ENCODE measurements at places on chromosomes 5 and 9.

DNA sequence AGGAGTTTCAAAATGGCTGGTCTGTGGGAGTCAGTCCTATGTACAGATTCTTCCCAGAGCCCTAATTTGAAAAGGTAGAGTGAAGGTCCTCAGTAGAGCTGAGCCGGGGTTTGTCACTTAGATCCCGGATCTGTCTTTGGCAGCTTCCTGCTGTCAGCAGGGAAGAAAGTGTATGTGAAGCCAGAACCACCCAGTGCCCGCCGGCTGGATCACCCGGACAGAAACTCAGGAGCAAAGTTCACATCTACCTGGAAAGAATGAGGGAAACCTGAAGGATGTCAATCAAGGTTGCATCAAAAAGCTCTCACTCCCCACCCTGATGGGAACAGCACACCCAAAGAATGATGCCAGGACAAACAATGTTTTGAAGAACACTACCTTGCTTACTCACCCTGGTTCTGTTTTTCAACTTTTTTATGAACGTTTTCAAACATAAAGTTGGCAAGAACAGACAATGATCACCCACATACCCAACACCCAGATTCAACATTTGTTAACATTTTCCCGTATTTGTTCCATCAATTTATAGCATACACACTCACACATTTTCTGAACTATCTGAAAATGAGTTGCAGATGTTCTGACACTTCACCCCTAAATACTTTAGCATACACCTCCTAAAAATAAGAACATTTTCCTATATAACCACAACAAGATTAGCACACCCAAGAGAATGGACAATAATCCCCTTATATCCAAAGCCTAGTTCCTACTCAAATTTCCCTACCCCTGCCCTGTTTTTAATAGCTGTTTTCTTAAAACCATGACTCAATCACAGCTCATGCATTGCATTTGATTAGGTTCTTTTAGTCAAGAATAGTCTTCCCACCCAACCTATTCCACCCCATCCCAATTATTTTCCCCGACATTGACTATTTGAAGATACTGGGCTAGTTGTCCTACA lies 133.9 kb downstream of the LHFPL2 start:
- DNase-seq: no peak

DNA sequence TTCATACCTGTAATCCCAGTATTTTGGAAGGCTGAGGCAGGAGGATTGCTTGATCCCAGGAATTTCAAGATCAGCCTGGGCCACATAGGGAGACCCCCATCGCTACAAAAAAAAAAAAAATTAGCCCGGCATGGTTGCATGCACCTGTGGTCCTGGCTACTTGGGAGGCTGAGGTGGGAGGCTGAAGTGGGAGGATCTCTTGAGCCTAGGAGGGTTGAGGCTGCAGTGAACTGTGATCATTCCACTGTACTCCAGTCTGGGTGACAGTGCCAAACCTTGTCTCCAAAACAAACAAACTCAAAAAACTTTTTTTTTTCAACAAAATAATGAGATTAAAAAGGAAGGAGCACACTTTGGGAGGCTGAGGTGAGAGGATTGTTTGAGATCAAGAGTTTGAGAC lies 14.2 kb downstream of the KIAA1958 start:
- no peak for DNase-seq

- no peak for DNase-seq
These were observed 482.6 kb upstream of the PIK3R1 start for GRCh38 chr5:67732921-67733320.

DNA sequence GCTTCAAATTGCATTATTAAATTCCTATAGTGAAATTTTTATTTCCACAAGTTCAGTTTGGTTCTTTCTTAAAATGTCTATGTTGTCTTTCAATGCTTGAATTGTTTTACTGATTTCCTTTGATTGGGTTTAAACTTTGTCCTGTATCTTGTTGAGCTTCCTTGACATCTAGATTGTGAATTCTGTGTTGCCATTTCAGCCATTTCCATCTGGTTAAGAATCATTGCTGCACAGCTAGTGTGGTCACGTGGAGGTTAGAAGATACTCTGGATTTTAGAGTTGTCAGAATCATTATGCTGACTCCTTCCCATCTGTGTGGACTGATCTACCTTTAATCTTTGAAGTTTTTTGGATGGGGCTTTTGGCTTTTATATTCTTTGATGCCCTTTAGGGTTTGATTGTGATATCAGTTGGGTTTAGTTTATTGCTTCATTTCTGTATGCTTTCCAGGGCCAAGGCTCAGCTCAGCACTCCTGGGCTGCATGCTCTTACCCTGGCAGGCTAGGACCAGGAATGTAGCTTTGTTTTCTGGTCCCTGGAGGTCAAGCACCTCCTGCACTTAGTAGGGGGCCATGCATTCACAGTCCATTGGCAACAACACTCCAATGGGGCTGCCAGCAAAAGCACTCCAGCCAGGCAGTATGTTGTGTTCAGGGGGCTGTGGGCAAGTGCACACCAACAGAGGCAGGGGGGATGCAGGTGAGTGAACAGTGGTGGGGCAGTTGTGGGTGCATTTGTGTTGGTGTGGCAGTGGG lies 141.4 kb downstream of the PRR16 start:
- no peak for DNase-seq

- no peak for DNase-seq
These were observed 107.3 kb downstream of the ZNF608 start for GRCh38 chr5:124639095-124639665.

GRCh38 chr9:130931508-130932254 lies 7.4 kb downstream of the FIBCD1 start:
- DNase-seq: no peak

- peak; percentile 14 for DNase-seq
These were observed 142.5 kb upstream of the RETREG1 start for GRCh38 chr5:16759147-16759773.

DNA sequence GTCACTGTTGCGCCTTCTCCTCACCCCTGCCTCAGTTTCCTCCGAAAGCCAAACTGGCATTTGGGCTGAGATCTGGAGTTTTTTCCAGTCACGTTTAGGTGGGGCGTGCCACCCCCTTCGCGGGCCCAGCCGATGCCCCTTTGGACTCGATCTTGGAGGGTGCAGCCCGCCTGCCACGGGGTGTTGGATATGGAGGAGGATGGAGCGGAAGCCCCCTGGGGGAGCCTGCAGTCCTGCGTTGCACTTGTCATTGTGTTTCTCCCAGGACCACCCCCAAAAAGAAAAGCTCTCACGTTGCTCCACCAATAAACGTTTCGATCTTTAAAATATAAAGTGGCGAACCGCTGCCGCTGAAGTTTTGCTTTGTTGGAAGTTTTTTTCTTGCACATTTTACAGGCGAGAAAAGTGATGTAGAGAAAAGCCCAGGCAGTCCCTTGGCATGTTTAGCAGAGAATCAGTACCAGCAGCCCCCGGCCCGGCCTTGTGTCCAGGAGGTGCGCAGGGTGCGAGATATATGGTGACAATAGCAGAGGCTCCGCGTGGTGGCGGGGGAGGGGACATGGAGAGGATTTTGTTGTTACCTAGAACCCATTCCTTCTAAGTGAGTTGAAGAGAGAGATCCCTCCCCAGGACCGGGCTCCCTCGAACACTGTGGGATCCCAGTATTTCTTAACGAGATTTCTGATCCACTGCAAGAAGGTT lies 681 bp downstream of the F2R start:
- no peak for DNase-seq

- no peak for DNase-seq
These were observed 58.2 kb downstream of the EHMT1 start for GRCh38 chr9:137676998-137677397.

DNA sequence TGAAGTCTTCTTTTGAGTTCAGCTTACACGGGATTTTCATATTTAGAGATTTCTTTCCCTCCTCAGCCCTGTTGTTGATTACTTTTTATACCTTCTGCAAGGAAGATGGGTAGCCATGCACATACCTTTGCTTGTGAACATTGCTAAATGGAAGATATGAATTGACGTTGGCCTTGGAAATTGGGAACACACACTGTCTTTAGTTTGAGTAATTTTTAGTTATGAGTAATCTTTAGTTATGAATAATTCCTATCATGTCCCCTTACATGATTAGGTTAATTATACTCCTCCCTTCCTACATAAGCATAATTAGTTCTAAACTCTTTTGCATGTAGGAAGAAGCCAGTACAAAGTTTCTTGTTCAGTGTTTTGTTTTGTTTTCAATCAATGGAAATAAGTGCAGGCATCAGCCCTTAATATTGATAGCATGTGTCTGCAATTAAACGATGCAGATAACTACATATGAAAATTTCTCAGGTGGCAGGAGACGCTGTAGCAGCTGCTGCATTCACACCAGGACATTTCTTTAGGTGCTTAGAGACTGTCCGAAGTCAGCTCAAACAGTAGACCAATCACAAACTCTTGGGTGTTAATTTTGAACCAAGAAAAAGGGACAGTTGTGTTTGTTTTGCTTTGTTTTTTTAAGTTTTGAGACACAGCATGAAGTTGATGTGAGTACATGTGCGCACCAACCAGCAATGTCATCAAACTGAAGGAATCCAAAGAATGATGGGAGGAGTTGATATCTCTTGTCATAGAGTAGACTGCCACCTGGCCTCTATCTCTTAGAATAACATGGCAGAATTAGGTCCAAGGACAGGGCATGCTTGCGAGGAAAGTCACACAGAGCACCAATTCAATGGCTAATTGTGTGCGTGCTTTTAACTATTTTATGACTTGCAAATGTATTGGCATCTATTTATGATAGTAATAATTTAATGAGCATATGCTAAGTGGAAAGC lies 51.4 kb downstream of the SMARCA2 start:
- DNase-seq: no peak

GRCh38 chr9:126838895-126839294 lies 21.5 kb upstream of the ZBTB34 start:
- DNase-seq: no peak

- DNase-seq: no peak
These were observed 91.6 kb downstream of the ANKH start for GRCh38 chr5:14779975-14780374.

DNA sequence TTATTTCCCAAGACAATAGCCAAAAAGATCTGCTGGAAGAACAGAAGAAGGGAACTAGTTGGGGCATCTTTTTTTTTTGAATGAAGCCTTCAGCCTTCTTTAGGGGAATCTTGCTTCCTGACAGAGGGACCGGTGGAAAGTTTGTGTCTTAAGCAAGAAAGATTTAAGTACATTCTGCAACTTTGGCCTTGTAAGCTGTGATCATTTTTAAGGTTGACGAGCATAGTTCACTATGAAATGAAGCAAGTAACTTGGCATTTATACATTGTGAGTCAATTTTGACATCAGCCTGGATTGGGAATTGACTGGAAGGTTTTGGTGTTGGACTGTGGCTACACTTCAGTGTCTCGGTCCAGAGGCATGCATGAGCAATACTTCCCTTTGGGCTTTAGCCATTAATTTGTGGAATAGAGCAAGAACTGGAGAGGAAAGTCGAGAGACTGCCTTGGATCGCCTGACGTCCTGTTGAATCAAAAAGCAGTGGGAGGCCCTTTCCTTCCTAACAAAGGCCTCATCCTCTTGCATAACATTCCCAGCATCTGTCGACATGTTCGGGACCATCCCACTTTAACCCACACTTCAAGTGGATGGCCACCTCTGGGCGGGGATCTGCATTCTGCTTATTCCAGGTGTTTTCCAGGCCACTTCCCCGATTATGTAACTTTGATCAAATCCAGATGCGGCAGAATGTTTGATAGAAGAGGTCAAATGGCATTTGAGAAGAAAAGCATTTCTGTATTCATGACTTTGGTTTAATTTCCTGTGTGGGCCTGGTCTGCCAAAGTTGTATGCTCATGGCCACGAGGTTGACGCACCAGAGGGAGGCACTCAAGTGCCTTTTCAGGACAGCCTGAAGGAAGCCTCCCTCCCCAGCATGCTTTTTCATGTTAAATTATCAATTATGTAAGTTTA lies 12.5 kb downstream of the ABL1 start:
- DNase-seq: no peak

DNA sequence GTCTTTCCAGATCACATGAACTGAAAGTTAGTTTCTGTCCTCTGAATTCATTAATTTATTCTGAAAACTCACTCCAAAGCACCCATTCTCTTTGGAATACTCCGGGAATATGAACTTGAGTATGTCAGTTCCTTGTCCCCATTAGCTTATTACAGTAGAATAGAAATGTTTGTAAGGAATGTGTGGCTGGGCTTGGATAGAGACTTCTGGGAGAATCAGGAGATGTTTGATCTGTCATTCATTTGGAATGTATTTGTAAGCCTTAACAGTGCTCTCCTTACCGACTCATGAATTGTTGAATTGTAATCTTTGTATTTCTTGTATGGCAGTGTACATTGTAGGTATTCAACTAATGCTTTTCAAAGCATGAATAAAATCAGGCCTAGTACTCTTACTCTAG lies 548.4 kb downstream of the LRRC70 start:
- DNase-seq: no peak

DNA sequence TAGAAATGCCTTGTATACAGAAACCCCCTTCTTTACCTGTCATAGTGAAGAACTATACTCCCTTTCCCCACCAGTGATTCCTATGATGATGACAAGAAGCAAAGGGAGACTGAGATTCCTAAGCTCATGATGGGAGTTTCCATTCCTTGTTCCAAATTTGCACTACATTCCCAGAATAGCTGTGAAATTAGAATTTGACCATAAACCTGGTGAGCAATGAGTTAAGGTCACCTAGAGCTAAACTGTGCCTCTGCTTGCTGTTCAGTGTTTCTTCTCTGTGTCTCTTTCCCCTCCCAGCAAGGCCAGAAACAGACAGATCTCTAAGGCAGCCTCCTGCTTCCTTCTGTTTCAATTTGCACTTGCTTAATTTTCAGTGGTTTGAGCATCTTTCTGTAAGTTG lies 332.1 kb downstream of the PIK3R1 start:
- no peak for DNase-seq

DNA sequence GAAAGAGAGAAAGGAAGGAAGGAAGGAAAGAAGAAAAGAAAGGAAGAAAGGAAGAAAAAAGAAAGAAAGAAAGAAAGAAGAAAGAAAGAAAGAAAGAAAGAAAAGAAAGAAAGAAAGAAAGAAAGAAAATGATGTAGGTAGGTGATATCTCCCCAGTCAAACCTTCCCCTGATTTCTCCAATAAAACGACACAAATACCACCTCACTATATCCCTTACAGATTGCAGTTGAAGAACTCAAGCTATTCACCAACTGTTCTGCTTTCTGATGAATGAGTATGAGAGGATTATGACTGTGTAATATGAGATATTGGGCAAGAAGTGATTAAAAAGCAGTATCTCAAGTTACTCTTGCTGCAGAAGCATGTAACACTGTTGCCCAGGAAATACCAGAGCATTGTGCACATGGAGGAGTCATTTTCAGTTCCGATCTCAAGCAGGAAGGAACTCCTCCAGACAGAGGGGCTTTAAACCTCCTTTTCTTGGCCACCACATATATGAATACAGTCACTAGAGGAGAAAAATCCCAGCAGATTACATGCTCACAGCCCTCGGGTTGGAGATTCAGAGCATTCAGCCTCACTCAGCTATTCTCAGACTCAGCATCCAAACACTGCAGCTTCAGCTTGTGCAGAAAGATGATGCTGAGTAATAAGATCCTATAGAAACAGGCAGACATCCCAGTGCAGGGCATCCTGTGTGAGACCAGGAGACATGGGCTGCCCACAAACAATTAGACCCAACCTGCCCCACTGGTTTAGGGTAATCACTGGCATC lies 61.4 kb downstream of the UGCG start:
- DNase-seq: no peak

DNA sequence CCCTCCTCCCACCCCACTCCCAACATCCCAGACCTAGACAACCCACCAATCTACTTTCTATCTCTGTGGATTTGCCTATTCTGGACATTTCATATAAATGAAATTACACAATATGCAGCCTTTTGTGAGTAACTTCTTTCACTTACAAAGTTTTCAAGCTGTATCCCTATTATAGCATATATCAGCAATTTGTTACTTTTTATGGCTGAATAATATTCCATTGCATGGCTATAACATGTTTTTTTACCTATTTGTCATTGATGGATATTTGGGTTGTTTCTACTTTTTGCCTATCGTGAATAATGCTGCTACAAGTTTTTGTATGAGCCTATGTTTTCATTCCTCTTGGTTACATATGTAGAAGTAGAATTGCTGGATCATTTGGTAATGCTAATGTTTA lies 1.9 kb upstream of the KIF3A start:
- no peak for DNase-seq
